ENCODE measurements at places on chromosomes 6 and 20. TPM values are rescaled to one million over a fixed set of nuclear protein-coding genes. Genes with fewer than 3 reads are reported as not detected.

HAO1 gene
- total RNA-seq, result not detected

THBS2 gene
- total RNA-seq, result 86.7 TPM

OTOR gene
- not detected for total RNA-seq

SEMG1 gene
- not detected for total RNA-seq

HDDC2 gene
- total RNA-seq, result 72.2 TPM

PTK7 gene
- 1.8 TPM for total RNA-seq

DSP gene
- total RNA-seq, result 1.9 TPM

LAMP5 gene
- not detected for total RNA-seq

C6orf58 gene
- total RNA-seq, result not detected

NPBWR2 gene
- not detected for total RNA-seq

NRSN1 gene
- 0.34 TPM for total RNA-seq

ZNF322 gene
- total RNA-seq, result 18.8 TPM

CDKAL1 gene
- 17.6 TPM for total RNA-seq

Measured in subcutaneous adipose tissue (tissue), 4 donors.